Activated CD4-positive, alpha-beta T cell treated with anti-CD3 and anti-CD28 coated beads, Interleukin-2, Interleukin-6, amounts not matched to agents 100 ng/mL and 50 ng/mL, durations not matched to agents 16 hours and 8 hours (primary cell): ENCODE measurements at places on chromosomes 4 and X.

- no peak for DNase-seq
Observed at GRCh38 chrX:68808686-68809357, 20.0 kb upstream of the EFNB1 start.

GRCh38 chr4:54433686-54434085 lies 204.6 kb downstream of the PDGFRA start:
- DNase-seq: no peak

- no peak for DNase-seq
Observed at GRCh38 chr4:65023883-65024670, 614.8 kb upstream of the TECRL start.

GRCh38 chr4:121421594-121421993 lies 40.8 kb upstream of the QRFPR start:
- no peak for DNase-seq

- DNase-seq: no peak
Observed at GRCh38 chr4:108148316-108148715, 20.4 kb downstream of the LEF1 start.

DNA sequence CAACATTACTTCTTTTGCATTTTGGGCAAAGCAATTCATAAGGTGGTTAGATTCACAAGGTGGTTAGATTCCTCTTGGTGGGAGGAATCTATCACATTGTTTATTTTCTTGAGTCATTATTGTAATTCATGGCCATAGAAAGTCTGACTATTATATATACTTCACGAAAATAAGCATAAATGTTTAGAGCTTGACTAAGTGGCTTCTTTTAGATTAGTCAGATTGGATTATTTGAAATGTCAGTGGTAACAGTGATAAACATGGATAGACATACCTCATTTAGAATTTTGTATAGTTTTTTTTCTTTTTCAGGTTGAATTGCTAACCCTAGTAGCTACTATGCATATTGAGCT lies 24.9 kb upstream of the DYNLT3 start:
- DNase-seq: no peak

DNA sequence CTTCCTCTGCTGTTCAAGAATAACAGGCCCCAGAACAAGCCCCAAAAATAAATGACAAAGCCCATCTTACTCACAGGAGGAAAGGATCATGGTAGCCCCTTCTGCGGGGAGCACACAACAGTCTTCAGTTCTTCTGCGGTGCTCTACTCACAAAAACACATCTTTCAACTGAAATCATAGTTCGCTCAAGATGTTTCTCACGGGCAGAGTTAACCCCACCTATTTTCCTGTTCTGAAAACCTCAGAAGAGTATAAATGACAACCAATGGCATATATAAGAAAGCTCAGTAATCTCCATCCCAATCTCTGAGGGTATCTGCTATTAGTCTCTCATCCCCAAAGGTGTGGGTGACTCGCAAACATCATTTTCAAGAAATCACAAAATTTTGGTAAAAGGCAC lies at the start of gene TXK:
Gene TXK, minus strand, starts transcription at position 170 of the 400 bp plus-strand sequence. Its CDS starts 80 bp downstream, at position 90.
- DNase-seq: peak; percentile 15

GRCh38 chr4:153757407-153757806 lies 2.4 kb downstream of the RNF175 start:
- no peak for DNase-seq

GRCh38 chr4:77432717-77433417 lies 172.8 kb upstream of the CXCL13 start:
- DNase-seq: no peak

DNA sequence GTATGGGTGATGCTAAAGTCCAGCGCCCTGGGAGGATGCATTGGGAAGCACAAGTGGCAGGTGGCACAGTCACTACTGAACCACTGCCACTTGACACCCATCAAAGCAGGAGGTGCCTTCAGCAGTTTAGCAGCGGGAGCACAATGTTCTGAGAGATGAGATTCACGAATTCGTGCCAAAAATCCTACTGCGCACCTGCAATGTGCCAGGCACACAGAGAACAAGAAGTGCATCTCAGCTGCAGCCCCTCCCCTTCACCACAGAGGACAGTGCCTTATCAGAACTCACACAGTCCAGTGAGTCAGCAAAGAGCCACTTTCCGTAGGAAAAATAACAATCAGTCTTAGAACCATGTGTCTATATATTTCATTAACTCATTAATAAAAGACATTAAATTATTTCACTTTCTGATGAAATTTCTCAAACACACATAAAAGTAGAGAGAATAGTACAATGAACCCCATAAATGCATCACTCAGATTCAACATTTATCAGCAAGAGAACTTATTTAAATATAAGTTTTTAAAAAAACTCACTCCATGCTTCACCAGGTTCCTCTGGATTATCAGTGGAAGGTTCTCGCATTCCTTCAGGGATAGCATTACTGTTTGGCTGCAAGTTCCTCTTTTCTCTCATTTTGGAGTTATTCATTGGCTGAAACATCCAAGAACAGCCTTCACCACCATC lies 47.0 kb downstream of the BEND2 start:
- no peak for DNase-seq

DNA sequence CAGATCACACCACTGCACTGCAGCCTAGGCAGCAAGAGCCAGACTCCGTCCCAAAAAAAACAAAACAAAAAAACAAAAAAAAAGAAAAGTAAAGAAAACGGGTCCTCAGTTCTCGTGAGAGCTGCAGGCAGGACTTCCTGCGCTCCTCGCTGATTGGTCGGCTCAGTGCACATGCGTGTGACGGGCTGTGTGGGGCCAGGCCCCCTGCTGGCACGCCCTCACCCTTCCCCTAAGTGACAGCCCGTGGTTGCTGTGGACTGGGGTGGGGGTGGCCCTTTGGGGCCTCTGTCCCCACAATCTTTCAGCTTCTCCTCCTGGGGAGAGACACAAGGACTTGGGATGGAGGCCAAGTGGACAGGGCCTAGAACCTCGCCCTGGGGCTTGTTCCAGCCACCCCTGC lies at the start of gene FAM9B:
Gene FAM9B, minus strand, starts transcription at position 139 of the 400 bp plus-strand sequence. CDS start 1,141 bp downstream, outside the sequence.
- DNase-seq: no peak

DNA sequence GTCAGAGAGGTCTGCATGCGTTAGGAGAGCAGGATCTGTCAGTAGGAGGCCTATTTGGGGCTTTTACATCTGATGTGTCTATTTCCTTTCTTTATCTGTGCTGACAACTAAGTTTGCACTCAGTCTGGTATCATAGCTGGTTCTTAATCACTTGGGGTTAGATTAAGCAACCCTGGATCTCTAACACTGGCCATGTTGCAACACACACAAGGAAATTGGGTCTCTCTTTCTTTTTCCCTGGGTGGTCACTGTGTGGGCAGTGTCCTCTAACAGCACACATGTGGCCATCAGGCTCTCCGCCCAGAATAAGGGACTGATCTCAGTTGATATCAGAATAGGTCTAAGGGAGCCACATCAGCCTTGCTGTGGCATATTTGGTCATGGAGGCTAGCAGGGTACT lies 38.9 kb downstream of the IGFBP7 start:
- no peak for DNase-seq

GRCh38 chr4:90127223-90127705 lies at the start of gene CCSER1:
Gene CCSER1, plus strand, starts transcription at chr4:90127394.
- peak; percentile 40 for DNase-seq

DNA sequence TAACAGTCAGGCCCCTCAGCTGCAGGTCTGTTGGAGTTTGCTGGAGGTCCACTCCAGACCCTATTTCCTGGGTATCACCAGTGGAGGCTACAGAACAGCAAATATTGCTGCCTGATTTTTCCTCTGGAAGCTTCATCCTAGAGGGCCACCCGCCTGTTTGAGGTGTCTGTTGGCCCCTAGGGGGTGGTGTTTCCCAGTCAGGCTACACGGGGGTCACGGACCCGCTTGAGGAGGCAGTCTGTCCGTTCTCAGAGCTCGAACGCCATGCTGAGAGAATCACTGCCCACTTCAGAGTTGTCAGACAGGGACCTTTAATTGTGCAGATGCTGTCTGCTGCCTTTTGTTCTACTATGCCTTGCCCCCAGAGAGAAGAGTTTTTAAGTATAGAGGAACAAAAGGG lies 160.8 kb downstream of the DKK2 start:
- DNase-seq: no peak
